ENCODE measurements at places on chromosomes 6 and 20. TPM values are rescaled to one million over a fixed set of nuclear protein-coding genes. Genes with fewer than 3 reads are reported as not detected.

Gene IL17A
- not detected for total RNA-seq

- no peak for DNase-seq
Observed at GRCh38 chr6:6678811-6679210, 90.3 kb downstream of the LY86 start.

DNA sequence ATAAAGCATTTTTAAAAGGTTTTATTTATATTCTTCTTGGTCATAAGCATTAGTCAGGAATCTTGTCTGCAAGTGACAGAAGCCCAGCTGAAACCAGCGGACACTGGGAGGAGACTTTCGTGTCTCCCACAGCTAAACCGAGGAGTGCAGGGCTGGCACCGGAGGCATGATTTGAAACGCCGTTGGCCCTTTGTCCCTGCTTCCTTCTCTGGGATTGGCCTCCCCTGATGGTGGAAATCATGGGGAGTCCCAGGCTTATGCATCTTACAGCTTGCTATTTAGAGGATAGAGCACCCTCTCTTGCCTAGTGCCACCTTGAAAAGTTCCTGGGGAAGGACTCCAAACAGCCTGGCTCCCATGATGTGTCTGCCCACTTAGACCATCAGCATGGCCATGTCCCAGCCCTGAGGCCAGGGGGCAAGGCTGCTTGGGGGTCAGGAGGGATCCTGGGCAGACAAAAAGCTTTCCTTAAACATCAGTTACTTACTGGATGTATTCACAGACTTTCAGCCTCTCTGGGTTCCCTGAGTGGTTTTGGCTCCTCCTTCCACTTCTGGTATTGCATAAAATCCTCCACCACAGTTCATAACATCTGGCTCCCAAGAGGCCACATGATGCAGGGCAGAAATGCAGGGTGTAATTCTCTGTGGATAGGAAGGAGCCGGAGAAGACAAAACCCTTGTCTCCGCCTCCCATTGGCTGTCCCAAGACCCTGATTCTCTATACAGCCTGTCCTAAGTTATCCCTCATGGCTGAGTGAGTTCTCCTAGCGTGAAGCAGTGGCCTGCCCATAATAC, 49.3 kb upstream of the INSM1 start:
- no peak for DNase-seq

DNA sequence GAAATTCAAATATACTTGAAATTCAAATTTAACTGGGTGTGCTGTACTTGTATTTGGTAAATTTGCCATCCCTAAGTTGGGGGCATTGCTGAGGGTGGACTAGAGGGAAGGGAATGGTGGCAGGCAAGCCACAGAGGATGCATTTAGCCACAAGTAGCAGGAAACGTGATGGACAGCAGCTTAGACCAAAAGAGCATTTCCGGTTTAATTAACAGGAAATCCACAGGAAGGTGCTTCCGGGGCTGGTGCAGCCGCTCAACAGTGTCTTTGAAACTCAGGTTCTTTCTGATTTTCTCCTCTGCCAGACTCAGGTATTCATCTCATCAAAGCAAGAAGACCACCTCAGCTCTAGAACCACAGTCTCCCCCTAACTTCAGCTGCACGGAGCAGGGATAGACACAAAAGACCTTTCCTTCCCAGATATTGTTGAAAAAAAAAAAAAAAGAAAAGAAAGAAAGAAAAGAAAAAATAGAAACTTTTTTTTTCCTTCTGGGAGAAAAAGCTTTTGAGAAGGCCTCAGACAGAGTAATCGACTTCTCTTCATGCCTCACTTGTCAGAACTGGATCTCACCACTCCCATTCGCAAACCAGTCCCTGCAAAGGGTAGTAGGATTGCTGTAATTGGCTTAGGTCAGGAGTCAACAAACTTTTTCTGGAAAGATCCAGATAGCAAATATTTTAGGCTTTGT, 8.0 kb upstream of the BCAS1 start:
- DNase-seq: peak; percentile 64

DNA sequence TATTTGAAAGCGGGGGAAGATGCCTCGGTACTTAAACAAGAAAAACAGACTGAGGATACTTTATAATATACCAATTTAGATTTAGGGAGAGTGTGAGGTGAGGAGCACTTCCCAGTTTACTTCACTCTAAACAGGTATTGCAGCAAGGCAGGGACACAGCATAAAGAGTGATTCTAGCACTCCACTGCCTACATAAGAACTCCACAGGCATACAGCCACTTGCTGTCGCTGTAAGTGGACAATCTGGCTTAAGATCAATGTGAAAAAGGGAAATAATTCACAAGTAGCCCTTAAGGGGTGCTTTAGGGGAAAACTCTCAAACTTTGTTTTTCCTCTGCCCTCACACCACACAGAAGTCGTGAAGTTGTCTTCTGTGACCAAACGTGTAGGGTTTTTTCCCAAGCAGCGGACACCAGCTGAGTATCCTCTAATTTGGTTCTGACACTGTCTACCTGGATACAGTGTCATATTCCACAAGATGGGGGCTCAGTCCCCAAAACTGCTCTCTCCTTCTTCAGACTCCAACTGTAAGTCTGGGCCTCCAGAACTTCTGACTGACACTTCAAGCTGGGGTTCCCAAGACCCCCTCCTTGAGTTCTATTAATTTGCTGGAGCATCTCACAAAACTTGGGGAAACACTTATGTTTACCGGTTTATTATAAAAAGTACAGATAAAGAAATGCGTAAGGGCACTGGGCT, 9.3 kb downstream of the ADNP start:
- no peak for DNase-seq

Gene HSPA12B
- total RNA-seq: not detected

DNA sequence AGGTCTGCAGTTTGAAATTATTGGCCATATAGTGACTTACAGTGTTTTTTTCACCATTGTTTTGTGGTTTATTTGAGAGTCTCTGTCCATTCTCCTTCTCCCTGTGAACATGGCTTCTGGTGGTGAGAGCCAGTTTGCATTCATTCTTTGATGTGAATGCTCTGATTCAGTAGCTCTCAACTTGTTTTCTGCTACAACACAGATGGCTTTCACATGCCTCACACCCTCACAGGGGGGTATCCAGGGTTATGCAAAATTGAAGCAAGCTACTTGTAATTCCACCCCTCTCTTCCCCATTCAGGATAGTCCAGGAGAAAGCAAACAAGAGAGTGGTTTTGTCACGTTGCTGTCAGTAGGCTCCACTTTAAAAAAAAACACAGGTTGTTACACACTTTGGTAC, 55.6 kb downstream of the SLX4IP start:
- no peak for DNase-seq

GRCh38 chr6:138162955-138163575, 1.3 kb downstream of the ARFGEF3 start:
- no peak for DNase-seq

GRCh38 chr20:23078351-23079015, 7.6 kb downstream of the CD93 start:
- DNase-seq: no peak

Gene DBNDD2
- total RNA-seq: 6.4 TPM

DNA sequence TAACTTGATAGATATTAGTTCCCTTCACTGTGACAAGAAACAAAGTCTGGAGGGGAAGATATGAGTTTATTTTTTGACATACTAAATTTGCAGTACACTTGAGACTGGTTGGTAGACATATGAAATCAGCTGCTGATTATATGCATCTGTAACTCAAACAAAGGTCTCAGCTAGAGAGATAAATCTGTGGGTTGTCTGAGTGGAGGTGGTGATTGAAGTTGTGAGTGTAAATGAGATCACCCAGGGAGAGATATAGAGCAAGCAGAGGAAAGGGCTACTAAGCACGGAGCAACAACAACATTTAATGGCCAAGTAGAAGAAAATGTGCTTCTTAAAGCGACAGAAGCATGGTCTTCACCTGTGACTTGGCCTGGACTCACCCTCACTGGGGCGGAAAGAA, 173.2 kb upstream of the EYA4 start:
- no peak for DNase-seq

DNA sequence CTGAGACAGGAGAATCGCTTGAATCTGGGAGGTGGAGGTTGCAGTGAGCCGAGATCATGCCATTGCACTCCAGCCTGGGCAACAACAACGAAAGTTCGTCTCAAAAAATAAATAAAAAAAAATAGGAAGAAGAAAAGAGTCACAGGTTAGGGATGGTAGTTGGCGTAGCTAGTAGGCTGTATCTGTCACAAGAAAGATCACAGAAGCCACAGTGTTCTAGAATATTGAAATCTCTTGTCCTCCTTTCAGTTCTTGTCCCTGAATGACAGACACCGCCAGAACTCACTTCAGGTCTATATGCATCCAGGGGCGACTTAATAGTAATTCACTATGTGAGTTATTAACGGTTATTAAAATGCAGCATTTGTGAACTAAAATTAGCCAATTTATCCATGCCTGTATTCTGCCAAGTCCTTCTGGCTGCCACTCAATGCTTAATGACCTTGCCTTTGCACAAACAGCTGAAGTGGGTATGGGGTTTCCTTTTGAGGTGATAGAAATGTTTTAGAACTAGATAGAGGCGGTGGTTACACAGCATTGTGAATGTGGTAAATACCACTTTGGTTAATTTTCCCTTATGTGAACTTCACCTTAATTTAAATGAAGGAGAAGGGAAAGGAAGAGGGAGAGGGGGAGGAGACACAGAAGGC, 41.3 kb upstream of the ZMYND8 start:
- peak; percentile 8 for DNase-seq

GRCh38 chr20:57061051-57061900, 205.2 kb downstream of the BMP7 start:
- DNase-seq: no peak

DNA sequence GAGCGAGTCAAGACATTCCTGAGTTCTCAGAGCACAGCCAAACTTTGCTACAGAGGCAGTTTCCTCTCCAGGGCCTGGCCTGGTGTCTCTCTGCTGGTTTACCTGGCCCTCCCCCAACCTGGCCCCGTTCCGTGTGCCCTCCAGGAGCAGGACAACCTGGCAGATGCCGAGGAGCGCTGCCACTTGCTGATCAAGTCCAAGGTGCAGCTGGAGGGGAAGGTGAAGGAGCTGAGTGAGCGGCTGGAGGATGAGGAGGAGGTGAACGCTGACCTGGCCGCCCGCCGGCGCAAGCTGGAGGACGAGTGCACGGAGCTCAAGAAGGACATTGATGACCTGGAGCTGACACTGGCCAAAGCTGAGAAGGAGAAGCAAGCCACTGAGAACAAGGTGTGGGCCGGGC, 39.5 kb downstream of the MYH7B start:
- DNase-seq: no peak

DNA sequence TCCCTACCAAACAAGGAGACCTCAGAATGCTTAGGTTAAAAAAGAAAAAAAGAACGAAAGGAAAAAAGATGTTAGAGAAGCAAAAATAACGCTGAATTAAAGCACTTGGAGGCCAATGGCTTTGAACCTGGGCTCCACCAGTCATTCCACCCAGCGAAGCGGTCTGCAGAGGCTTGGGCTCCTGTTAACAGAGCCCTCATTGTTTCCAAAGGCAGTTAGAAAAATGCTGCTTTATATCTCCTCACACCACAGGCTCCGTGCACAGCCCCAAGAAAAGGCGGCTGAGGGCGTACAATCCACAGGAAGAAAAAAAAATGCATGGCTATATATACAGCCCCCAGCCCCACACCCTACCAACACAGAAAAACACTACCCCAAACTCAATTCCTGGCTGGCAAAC, 255.9 kb downstream of the FOXC1 start:
- no peak for DNase-seq

DNA sequence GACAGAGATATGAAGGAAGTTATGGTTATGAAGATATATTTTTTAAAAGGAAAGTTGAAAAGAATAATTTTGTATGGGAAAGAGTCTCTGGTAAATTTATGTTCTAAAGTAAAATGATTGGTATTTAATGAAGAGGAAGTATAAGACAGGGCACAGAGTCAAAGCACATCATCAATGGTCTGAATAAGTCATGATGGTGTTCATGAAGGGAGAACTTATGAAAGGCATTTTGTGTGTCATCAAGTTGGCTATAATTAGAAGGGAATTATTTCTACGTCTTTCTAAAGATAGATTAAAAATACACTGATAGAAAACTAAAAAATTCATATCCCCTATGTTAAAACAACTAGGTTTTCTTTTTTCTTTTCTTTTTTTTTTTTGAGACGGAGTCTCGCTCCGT, 21.4 kb upstream of the SNAI1 start:
- DNase-seq: no peak

- no peak for DNase-seq
Observed at GRCh38 chr20:36175475-36175995, 21.0 kb downstream of the EPB41L1 start.

DNA sequence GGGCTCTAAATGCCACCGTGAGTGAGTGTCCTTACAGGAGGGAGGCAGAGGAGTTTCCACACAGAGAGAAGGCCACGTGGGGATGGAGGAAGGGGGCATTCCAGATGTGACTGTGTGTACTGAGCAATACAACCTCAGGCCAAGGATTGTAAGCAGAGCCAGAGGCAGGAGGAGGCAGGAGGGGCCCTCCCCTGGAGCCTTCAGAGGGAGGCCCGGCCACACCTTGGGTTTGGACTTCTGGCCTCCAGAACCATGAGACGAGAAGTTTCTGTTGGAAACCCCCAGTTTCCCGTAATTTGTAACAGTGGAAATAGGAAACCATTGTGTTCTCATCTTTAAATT, 9.3 kb upstream of the KIF25 start:
- no peak for DNase-seq

GRCh38 chr20:59223182-59223601, 59.6 kb downstream of the ZNF831 start:
- no peak for DNase-seq

DNA sequence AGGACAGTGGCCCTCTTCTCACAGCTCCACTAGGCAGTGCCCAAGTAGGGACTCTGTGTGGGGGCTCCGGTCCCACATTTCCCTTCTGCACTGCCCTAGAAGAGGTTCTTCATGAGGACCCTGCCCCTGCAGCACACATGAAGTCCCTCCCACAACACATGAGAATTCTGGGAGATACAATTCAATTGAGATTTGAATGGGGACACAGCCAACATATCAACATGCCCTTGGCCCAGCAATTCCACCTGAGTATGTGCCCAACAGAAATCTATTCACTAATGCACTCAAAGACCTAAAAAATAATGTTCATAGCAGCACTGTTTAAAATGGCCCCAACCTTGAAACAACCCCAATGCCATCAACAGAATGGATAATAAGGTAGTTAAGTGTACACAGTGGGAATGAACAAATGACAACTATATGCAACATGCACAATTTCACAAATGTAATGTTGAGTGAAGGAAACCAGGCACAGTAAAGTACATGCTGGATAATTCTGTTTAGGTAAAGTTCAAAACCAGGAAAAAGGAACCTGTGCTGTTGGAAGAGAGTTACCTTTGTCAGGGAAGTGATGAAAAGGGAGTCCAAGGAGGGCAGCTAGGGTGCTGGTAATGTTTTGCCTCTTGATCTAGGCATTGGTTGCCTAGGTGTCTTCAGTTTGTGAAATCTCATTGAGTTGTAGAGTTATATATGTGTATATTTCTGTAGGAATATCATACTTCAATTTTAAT, 16.1 kb downstream of the ISM1 start:
- DNase-seq: no peak

- no peak for DNase-seq
Observed at GRCh38 chr6:139062932-139063646, 34.5 kb downstream of the ABRACL start.

Gene DOK5
- 0.39 TPM for total RNA-seq

- DNase-seq: no peak
Observed at GRCh38 chr20:10282979-10283456, 64.4 kb downstream of the SNAP25 start.

All from natural killer cell treated with Interleukin-12 subunit alpha and Interleukin-12 subunit beta and Interleukin-15 and Interleukin-18, amount 100 ng/mL, for 72 hours (primary cell).